Endothelial cell of umbilical vein (primary cell): ENCODE measurements at places on chromosomes 16 and 17. TPM values are rescaled to one million over a fixed set of nuclear protein-coding genes. Genes with fewer than 3 reads are reported as not detected.

KLHL10 gene
- total RNA-seq: not detected in 2 replicates

CD300H gene
- not detected in 2 replicates for total RNA-seq

MFAP4 gene
- not detected in 2 replicates for total RNA-seq

SLC47A1 gene
- 0.90 and 3.3 TPM in 2 replicates for total RNA-seq

LCMT1 gene
- 36.2 and 36.8 TPM in 2 replicates for total RNA-seq

RAB26 gene
- 0.91 and 1.6 TPM in 2 replicates for total RNA-seq

ACSM2A gene
- total RNA-seq: not detected in 2 replicates
